Stimulated activated CD4-positive, alpha-beta T cell treated with anti-CD3 and anti-CD28 coated beads, Interleukin-12 subunit alpha, Interleukin-12 subunit beta, amount 100 ng/mL, for 24 hours (primary cell): ENCODE measurements at places on chromosomes 6 and 20.

- DNase-seq: no peak
Measured at GRCh38 chr6:16146527-16146955, 17.7 kb downstream of the MYLIP start.

- no peak for DNase-seq
Measured at GRCh38 chr6:47187893-47188587, 121.7 kb downstream of the TNFRSF21 start.

- DNase-seq: no peak
Measured at GRCh38 chr6:45522486-45522885, 144.8 kb upstream of the SUPT3H start.

DNA sequence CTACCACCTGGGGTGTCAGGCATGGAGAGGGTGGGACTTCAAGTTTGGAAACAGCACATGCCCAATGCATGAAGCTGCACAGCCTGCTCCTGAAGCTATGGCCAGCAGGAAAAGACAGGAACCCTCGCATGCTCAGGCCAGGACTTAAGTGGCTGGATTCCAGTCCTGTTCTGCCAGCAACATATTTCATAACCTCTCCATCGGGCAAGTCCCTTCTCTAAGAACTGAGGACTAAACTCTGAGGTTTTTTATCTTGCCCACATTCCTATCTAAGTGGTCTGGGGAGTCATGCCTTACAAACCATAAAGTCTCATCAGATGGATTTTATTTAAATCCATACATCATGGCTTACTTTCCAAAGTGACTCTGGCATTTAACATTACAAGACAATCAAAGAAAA, 27.5 kb upstream of the AGPAT4 start:
- no peak for DNase-seq

GRCh38 chr6:3484192-3484591, 27.3 kb upstream of the SLC22A23 start:
- no peak for DNase-seq

GRCh38 chr6:41548841-41549642, 2.9 kb downstream of the FOXP4 start:
- no peak for DNase-seq

- no peak for DNase-seq
Measured at GRCh38 chr20:34449674-34450592, 66.3 kb upstream of the DYNLRB1 start.

- peak; percentile 67 for DNase-seq
Measured at GRCh38 chr6:35736253-35736894, 458 bp upstream of the ARMC12 start.

GRCh38 chr20:3532089-3532615, 61.3 kb downstream of the ATRN start:
- DNase-seq: no peak

DNA sequence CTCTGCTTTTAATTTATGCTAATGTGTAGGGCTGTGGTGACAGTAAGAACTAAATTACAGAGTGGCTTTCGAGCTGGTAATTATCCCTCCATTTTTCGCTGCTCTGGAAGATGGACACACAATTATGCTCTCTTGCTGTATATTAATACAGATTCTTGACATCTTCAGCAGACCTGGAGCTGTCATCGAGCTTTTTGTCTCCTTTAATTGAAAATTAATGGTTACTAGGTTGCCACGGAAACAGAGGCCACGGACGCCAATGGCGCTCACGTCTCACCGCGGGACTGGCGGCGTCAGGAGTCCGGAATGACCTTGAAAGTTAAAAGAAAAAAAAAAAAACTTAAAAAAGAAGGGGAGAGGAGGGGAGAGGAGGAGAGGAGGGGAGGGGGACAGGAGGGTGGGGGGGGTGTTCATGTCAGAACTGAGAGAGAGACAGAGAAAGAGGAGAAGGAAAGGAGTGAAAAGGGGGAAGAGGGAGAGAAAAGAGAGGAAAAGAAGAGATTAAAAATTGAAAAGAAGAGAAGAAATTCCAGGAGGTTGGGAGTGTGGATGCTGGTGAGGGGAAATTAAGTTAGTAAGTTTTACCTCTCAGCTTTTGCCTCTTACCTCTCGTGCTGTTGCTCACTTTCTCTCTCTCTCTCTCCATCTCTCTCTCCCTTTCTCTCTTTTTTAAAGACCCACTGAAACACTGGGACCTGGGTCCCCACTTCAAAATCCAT, 22.1 kb upstream of the FOXP4 start:
- DNase-seq: no peak

DNA sequence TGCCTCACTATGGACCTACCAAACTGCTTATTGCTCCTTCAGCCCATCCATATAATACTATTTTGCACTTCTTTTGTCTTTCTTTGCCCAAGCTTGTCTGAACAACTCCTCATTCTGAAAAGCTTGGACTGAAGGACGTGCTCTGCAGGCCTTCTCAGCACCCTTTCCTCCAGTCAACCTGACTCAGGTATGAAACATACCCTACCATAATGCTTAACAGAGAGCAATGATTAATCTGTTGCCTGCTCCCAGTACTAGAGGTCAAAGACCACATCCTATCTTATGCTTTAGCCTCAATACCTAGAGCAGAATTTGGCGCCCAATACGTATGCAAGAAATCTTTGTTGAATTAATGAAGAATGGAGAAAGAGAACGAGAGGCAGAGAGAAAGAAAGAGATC, 55.2 kb downstream of the ATXN1 start:
- no peak for DNase-seq

GRCh38 chr6:140858381-140858971, 1274.2 kb upstream of the GJE1 start:
- no peak for DNase-seq

GRCh38 chr20:21832442-21833385, 127.2 kb downstream of the PAX1 start:
- no peak for DNase-seq

- DNase-seq: no peak
Measured at GRCh38 chr6:39980839-39981580, 46.7 kb upstream of the MOCS1 start.

DNA sequence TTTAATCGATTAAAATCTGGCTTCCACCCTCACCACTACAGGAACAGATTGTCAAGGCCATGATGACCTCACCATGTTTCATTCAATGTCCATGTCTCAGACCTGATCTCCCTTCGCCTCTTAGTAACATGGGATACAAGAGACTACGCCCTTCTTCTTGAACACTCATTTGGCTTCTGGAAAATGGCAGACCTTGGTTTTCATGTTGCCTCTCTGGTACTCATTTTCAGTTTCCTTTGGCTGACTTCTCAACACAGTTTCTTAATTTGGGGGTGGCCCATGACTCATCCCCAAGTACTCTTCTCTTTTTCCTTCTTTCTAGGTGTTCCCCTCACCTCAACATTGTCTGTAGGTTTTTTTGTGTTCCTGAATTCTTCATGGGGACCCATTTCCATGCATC, 22.7 kb downstream of the TMX4 start:
- DNase-seq: no peak

GRCh38 chr6:37490536-37491170, 9.0 kb downstream of the CCDC167 start:
- DNase-seq: no peak

DNA sequence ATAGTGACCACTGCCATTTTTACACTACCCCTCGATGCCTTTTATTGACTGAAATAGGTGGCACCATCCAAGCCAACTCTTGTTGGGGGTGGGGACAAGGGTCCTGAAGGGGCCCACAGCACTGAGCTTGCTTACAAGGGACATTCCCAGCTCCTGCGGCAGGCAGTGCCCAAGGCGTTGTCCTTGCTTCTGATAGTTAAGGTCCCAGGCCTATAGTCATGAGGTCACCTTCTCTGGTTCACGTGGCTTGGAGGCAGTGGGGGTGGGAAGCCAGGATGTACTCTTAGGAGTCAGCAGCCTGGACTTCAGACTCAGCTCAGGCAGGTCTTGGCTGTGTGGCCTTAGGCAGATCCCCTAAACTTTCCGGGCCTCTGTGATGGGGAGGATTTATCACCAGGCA, 48.6 kb downstream of the TOX2 start:
- no peak for DNase-seq

DNA sequence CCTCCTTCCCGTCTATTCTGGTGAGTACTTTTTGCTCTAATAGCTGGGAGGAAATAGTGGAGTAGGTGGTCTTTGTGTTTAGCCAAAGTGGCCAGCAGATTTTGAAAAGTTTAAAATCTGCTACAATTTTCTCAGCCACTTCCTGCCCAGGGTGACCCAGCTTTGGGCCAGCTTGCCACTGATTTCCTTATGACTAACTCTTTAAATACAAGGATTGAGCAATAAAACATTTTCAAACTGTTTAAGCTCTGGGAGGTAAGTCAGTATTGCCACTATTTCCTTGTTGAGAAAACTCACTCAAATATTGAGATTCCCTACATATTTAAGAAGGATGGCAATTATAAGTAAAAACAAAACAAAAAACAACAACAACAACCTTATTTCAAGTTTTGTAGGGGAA, 54.5 kb downstream of the TRMT11 start:
- no peak for DNase-seq

GRCh38 chr6:149754548-149754947, 5.0 kb downstream of the PCMT1 start:
- no peak for DNase-seq

DNA sequence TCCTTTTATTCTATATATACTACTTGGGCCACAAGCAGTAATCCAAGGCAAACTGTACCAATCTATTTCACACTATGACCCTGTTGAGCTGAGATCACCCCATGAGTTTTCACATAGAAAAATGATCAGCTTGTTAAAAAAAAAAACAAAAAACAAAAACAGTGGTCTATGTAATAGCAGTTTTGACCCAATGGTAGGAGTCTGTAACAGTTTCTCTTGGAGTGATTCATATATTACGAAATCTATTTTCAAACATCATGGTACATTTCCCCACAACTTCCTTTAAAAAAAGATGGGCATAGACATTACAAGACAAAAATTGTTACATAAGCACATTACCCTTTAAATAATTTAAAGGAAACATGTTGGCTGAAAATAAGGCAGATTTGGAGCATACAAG, 78.1 kb downstream of the PRSS35 start:
- no peak for DNase-seq

GRCh38 chr6:132234356-132234755, 166.9 kb downstream of the MOXD1 start:
- DNase-seq: no peak

GRCh38 chr20:31720486-31721407, 1.9 kb downstream of the BCL2L1 start:
- no peak for DNase-seq

- no peak for DNase-seq
Measured at GRCh38 chr20:64130876-64131275, 23.5 kb upstream of the NPBWR2 start.

- no peak for DNase-seq
Measured at GRCh38 chr6:157832250-157832967, 9.4 kb downstream of the SNX9 start.

DNA sequence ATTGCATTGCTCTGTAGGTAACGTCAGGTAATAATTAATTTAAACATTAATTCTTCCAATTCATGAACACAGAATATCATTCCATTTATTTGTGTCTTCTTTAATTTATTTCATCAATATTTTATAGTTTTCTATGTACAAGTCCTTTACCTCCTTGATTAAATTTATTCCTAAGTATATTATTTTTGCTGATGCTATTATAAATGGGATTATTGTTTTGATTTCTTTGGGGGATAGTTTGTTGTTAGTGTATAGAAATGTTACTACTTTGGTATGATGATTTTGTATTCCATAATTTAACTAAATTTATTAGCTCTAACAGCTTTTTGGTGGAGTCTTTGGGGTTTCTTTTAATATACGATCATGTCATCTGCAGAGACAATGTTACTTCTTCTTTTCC, 44.7 kb upstream of the CCND3 start:
- DNase-seq: no peak

GRCh38 chr20:37343212-37343993, 2.5 kb upstream of the SRC start:
- no peak for DNase-seq

DNA sequence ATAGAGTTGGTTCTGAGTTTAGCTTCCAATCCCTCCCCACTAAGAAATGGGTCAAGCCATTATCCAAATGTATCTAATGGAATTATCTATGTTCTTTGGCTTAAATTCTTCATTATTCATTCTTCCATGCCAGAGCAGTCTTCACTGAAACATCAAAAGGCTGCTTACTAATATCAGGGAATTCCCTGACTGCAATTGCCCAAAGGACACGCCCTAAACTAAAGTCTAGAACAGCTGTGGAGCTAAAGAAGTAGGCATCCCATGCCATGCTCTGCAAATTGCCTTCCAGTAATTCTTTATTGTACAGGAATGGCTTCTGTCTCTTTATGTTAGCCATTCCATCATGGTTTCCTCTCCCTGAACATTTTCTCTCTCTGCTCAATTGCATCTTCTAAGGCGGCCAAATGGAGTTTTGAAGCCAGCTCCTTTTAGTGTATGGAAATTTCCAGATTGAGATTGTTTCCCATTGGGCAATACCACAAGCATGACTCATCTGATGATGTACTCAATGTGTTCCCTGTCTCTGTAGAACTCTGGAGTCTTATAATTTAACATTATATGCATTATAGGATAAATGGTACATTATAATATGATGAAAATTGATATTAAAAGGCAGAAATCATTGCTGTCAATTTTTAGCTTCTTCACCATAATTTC, 28.8 kb upstream of the TSHZ2 start:
- no peak for DNase-seq

DNA sequence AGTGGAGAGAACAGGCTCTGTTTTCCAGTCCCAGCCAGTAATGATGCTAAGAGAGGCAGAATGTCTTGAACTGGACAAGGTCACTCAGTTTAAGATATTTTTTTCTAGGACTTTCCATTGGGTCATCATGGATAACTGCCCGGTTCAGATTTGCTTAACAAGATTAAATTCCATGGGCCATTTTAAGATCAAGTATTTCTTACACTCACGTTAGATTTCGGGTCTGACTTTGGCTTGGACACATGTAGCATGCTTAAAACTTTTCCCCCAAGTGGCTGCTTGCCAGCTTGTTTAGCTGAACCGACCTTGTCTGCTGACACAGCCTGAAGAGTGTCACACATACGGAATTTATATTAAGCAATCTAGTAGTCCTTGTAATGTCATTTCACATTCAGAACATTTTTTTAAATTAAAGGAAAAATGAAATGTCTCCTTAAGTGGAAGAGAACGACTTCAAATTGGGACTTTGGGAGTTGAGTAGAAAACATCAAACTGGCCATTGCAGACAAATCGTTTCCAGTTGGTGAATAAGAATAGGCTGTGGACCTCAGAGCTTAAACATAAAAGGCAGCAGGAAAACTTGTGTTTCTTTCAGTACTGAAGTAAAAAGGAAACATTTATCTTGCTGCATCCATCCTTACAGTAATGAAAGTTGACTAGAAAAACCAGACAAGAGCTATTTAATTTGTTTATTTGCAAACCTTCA, 29.0 kb downstream of the ARMC2 start:
- DNase-seq: no peak

GRCh38 chr6:55818482-55818881, 56.9 kb downstream of the BMP5 start:
- DNase-seq: no peak

GRCh38 chr6:42281570-42281969, 63.9 kb upstream of the MRPS10 start:
- DNase-seq: no peak

GRCh38 chr6:117506907-117507306, 24.4 kb downstream of the DCBLD1 start:
- DNase-seq: no peak

- no peak for DNase-seq
Measured at GRCh38 chr6:147361311-147361981, 147.0 kb upstream of the SAMD5 start.
